HFFc6 (cell line): ENCODE measurements at places on chromosomes 16 and 17.

DNA sequence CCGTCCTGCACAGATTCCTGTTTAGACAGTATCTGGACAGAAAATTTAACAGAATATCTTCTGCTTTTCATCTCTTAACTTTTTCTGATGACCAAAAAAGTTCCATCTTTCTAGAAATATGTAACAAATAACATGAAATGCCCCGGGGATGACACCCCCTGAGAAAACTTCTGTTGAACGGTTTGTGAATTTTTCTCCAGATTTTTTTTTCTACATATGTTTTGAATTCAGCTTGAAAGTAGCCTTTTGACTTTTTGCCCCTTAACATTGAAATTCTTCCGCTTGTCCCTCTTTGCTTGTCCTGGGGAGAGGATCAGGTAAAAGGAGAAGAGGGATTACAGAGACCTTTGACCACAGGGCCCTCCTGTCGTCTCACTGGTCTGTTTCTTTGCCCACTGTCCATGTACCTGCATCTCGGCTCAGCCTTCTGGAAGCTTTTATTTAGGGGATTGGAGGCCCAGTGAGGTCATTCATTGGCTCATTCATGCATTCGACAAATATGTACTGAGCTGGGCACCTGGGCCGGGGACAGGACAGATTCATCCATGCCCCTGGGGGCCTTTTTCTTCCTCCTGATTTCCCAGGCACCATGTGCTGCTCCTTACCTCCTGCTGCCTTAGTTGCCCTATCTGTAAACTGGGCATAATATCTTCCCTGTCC, 19.6 kb upstream of the CPNE2 start:
- no peak for DNase-seq

DNA sequence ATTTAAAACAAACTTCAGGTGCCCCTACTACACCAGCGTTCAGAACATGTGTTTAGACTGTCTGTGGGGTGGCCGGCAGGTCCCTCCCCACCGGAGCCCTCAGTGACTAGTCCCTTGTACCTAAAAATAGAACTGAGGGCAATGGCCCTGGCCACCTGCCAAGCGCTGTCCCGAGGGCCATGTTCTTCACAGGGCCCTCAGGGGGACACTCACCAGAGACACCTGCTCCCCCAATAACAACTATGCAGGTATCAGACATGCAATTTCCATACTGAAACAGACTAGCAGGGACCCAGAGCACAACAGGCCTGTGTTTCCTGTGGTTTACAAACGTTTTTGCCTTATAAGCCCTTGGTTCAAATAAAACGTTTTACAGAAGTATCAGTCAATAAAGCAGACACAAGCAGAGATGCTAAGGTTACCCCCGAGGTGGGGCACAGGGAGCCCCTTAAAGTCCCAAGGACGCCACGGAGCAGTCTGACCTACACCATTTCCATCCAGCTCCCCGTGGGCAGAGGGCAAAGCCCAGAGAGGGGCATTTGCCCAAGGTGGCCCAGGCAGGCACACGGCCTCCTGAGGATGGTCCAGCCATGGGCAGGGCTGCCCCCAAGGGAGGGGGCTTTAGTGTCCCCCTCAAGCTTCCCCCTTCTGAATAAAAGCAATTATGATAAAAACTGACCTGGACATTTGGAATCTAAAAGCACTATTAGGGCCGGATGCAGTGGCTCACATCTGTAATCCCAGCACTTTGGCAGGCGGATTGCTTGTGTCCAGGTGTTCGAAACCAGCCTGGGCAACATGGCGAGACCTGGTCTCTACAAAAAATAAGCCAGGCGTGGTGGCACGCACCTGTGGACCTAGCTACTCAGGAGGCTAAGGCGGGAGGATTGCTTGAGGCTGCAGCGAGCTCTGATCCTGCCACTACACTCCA, 896 bp upstream of the MYLK3 start:
- no peak for DNase-seq

- no peak for DNase-seq
These were observed 5.6 kb downstream of the DUS1L start for GRCh38 chr17:82060001-82060380.

GRCh38 chr16:85136702-85137322, 24.5 kb upstream of the CIBAR2 start:
- DNase-seq = no peak

GRCh38 chr17:75652934-75653549, 13.9 kb downstream of the RECQL5 start:
- DNase-seq = no peak

- DNase-seq = no peak
These were observed 138.6 kb upstream of the WSCD1 start for GRCh38 chr17:5931616-5932015.

GRCh38 chr17:13568582-13569397, 32.9 kb downstream of the HS3ST3A1 start:
- DNase-seq = no peak

DNA sequence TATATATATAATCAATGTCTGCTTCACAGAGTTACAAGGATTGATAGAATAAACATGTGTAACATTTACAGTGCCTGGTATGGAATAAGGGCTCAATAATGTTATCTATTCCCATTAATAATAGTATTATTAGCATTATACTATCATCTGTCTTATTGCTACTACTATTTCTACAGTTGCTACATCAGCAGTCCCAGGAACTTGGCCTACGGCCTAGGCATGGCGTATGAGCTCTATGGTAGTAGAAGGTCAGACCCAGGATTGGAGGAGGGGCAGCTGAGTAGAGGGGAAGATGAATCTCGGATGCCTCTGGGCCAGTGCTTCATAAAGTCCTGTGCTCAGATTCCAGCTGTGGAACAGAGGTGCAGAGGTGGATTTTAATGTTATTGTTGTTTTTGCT, 146.3 kb upstream of the TBX2 start:
- DNase-seq = no peak
